Cardiac septum (tissue), 1 donor: ENCODE measurements at places on chromosomes 3 and 15. TPM values are rescaled to one million over a fixed set of nuclear protein-coding genes. Genes with fewer than 3 reads are reported as not detected.

The FMN1 gene
- 2.2 TPM for total RNA-seq

DNA sequence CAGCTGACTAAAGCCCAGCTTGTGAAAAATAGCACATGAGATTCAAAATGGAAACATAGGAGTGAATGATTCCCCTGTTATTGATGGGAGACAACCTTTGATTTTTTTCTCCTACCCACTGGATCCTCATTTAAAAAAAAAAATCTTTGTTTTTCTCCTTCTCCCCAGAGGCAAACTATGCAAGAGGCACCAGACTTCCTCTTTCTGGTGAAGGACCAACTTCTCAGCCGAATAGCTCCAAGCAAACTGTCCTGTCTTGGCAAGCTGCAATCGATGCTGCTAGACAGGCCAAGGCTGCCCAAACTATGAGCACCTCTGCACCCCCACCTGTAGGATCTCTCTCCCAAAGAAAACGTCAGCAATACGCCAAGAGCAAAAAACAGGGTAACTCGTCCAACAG lies 2.6 kb downstream of the CACNA1D start:
- no peak for DNase-seq

- DNase-seq: no peak
These were observed 129.8 kb downstream of the MBNL1 start for GRCh38 chr3:152398495-152398894.

DNA sequence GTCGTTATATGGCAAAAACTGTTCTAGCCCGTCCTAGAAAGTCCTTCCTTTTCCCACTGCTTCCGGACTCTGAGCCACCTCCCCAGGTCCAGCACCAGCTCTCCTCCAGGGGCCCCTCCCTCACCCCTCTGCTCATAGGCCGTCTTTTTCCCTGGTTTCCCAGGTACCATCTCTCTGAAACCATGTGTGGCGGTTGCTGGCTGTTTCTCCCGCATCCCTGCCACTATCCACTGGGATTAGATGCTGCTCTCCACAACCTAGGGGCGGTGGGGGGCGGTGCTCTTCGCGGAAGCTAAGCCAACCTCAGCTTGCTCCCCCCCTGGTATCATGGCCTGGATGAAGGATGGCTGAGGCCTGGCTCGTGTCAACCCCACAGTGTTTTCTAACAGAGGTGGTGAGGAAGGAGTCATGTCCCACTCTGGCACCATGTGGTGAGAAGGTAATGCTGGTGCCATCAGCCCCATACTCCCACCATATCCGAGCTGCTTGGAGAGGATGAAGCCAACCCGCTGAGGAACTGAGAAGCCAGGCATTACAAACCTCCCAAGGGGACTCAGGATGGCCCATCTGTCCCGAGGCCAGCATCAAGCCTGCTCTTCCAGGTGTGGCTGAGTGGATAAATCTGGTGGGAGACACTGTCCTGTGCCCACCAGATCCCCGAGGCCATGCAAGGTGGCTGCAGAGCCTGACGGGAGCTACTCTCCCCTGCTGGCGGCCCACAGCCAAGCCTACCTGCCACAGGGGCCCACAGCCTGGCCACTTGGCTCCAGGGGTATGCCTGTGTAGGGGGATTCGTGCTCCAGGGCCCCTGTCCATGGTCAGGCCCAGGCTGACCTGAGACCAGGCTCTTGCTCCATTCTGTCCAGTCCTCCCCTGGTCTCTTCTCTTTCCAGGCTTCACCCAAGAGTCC lies 27.9 kb upstream of the SLC41A3 start:
- peak; percentile 61 for DNase-seq

The CHRNA7 gene
- 1.1 TPM for total RNA-seq

- no peak for DNase-seq
These were observed 126.7 kb downstream of the UACA start for GRCh38 chr15:70636540-70637165.

The RPL32 gene
- total RNA-seq: 722 TPM

The PCNP gene
- 120 TPM for total RNA-seq

DNA sequence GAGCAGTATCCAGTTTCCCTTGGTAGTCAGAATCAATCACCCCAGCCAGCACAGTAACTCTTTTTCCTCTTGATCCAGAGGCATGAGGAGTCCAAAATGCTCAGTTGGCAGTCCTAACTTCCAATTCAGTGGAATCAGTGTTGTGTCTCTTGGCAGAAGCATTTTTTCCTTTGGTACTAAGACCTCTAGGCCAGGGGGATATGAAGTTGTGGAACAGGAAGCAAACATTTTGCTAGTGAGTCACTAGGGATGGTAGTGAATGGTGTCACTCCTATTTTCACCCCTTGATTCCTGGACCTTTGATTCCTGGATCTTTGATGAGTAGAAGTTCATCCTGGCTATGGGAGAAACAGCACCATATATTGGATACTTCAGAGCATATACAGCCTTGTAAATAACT lies 70.5 kb upstream of the ALDH1A3 start:
- no peak for DNase-seq

The SAMD7 gene
- not detected for total RNA-seq

GRCh38 chr15:87710406-87710805 lies 546.1 kb downstream of the NTRK3 start:
- no peak for DNase-seq

DNA sequence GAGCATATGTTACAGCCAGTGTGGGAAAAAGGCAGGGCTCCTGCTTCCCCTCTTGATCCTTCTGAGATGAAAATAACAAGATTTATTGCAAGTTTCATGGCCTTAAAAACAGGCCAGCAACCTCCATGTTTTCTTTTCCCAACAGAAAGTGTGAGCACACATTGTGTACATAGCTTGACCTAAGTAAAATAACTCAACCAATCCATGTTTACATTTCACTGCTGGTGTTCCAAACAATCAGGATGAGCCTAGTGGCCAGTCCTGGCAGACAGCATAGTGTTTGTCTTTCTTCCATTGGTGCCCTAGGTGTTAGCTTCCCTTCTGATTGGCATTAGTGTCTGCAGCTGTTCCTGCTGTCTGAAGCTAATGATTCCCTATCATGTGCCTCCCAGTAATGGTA lies 847.7 kb downstream of the EPHA3 start:
- no peak for DNase-seq

DNA sequence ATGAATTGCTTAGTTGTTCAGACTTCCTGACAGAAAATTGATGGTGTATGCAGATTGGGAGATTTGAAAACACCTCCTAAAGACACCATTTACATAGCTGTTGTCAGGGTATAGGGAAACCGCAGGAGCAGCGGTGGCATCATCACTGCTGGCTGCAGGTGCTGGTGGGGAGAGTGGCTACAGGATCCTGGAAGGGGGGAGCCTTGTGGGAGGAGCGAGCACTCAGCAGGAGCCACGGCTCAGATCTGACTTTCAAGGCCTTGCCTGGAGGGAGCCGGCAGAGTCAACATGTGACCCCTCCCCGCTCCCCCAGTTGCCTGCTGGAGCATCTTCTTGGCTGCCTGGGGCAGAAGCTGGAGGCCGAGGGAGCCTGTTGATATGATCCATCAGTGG lies 26.1 kb downstream of the EDEM1 start:
- DNase-seq: no peak

DNA sequence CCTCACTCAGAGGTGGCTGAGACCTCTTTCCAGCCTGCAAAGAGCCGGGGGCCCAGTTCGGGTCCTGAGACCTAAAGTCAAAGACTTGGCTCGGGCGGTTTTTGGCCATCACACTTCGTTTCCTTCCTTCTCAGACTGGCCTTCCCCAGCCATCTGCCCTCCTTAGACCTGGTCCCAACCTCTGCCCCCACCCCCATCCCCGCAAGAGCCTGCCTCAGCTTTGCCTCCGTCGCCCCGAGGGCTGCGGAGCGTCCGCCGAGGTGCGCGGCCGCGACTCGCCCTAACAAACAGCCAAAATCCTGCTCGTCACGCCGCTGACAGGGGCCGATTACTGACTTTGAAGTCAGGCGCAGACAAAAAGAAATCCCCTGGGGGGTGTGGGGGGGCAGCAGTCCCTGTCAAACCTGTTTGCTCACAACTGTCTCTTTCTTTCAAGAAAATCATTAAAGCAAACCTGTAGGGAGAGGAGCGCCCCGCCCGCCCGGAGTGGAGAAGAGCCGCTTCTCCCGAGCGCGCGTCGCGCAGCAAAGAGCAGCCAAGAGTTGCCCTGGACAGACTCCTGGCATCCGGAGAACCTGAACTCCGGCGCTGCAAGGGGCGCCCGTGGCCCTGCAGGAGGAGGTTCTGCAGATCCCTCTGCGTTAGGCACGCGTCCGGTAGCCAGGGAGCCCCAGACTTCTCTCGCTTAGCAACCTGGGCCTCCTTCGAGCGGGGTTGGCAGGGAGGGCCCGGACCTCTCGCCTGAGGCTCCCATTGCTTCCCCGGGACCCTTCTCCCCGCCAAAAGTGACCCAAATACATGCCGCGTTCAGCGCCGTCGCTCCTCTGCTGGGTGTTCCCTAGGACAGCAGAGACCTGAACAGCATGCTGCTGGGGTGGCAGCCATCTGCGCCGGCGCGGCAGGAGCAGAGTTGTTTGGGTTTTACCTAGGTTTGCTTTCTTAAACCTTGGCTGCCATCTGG lies 4.5 kb downstream of the SOX14 start:
- DNase-seq: no peak
